Activated naive CD8-positive, alpha-beta T cell treated with anti-CD3 and anti-CD28 coated beads, Interleukin-2, amount 10 ng/mL, durations not matched to agents 7 days and 5 days (primary cell): ENCODE measurements at places on chromosomes 11 and 22. TPM values are rescaled to one million over a fixed set of nuclear protein-coding genes. Genes with fewer than 3 reads are reported as not detected.

DNA sequence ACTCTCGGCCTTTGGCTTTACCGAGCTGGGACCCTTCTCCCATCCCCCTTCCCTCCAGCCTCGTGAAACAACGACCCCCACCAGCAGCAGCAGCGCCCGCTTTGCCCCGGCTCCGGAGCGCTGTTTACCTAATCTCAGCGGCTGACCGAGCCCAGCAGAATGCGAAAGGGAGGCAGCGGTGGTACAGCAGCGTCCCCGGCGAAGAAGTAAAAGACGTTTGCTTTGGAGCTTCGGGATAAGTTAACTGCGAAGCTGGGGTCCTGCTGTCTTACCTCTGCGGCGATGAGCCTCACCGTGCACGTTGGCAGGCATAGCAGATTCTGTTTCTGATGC, 2.0 kb upstream of the LARGE1 start:
- H3K4me1 ChIP-seq = peaks cover 15% of the 10 kb centered on the region
- H3K4me3 ChIP-seq = peak overlapping the region; percentile 58
- peak overlapping the region; percentile 30 for H3K27ac ChIP-seq
- no peak for DNase-seq
- H3K27me3 ChIP-seq = peaks cover 49% of the 10 kb centered on the region

GRCh38 chr11:130545449-130546072, 97.1 kb downstream of the ADAMTS15 start:
- no peak for DNase-seq
- H3K27ac ChIP-seq = no peak overlapping the region
- H3K4me3 ChIP-seq = no peak overlapping the region
- no peaks in the 10 kb centered on the region for H3K36me3 ChIP-seq

DNA sequence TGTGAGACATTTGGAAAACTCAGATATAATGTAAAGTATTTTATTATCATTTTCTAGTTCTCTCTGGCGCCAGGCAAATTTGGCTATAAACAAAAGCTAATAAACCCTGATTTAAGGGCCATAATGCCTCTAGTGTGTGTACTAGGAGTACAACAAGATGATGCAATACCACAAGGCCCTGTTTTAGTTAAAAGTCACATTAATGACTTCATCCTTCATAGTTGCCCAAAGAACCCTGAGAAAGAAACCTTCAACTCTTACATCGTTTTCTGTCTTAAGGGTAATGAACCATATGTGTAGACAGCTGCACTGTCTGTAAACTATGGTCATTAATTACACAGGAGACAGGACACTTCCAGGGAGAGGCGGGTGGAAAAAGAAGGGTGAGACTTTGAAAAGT, 538.4 kb downstream of the FAM181B start:
- H3K4me3 ChIP-seq = no peak overlapping the region
- H3K36me3 ChIP-seq = no peaks in the 10 kb centered on the region
- no peak for DNase-seq
- no peaks in the 10 kb centered on the region for H3K4me1 ChIP-seq

DNA sequence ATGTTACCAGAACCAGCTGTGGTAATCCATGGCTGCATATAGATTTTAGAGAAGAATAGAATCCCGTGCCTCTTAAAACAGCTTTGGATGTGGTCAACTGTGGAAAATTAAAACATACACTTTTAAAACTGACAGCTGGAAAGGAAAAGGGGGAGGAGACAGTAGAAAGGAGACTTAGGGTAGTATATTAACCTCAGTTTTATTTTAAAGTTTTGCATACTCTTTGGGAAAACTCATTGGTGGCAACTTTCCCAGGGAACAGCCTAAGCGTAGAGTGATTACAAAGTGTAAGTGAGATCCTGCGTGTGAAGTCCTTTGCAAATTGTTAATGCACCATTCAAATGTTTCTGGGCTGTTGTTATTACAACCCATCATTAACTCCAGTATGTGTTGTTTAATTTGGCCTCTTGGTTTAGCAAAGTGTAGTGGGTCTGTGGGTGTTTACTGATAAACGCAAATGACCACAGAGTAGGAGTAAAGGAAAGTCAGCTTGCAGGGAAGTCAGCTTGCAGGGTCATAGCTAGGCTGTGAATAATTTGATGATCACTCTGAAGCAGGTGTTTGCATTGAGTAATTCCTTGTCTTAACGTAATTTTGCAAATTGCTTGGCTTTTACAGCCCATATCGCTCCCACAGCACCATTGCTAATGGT, 88.0 kb upstream of the DBX1 start:
- H3K4me1 ChIP-seq = no peaks in the 10 kb centered on the region
- peaks cover 11% of the 10 kb centered on the region for H3K27me3 ChIP-seq
- no peak overlapping the region for H3K4me3 ChIP-seq
- no peaks in the 10 kb centered on the region for H3K36me3 ChIP-seq
- no peak overlapping the region for H3K27ac ChIP-seq
- no peak for DNase-seq

GRCh38 chr22:29078036-29078868, 5.4 kb downstream of the KREMEN1 start:
- no peak overlapping the region for H3K27ac ChIP-seq
- DNase-seq = no peak
- H3K4me1 ChIP-seq = peaks cover 3% of the 10 kb centered on the region
- no peak overlapping the region for H3K4me3 ChIP-seq
- no peaks in the 10 kb centered on the region for H3K36me3 ChIP-seq

DNA sequence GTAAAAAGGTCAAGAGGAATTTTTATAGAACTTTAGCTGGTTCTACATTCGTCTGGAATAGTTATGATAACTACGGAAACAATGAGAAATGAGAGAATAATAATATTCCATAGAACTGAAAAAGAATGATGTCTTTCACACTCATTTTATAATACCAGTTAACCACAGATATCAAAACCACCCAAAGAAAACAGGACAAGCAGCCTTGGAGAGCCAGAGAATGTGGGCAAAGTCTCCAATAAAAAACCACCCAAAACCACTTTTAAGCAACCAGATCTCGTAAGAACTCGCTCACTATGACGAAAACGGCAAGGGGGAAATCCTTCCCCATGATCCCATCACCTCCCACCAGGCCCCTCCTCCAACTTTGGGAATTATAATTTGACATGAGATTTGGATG, 60.8 kb downstream of the ARHGAP32 start:
- no peak for DNase-seq
- no peak overlapping the region for H3K27ac ChIP-seq
- H3K27me3 ChIP-seq = no peaks in the 10 kb centered on the region
- no peaks in the 10 kb centered on the region for H3K4me1 ChIP-seq
- H3K4me3 ChIP-seq = no peak overlapping the region
- no peaks in the 10 kb centered on the region for H3K36me3 ChIP-seq

- peaks cover 34% of the 10 kb centered on the region for H3K36me3 ChIP-seq
- H3K27ac ChIP-seq = no peak overlapping the region
- H3K4me3 ChIP-seq = peak overlapping the region; percentile 89
- peaks cover 34% of the 10 kb centered on the region for H3K4me1 ChIP-seq
- DNase-seq = no peak
These were observed 2.0 kb downstream of the HSCB start for GRCh38 chr22:28743852-28744251.

DNA sequence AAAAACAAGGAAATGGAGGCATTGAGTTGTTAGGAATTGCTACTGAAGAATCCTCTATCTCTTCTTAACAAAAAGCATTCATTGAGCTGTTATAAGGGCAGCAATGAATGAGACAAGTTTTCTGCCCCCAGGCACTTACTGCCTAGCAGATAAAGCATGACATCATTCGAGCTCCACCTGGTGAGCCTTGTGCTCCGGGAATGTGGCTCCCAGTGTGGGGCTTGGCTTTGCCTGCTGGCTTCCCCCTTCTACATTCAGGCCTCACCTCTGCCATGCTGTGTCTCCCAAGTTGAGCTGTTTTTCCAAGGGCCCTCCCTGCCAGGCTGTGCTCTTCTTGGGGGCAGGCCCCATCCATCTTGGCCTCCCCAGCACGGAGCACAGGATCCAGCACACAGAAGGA, 56.9 kb upstream of the EIF3D start:
- H3K4me1 ChIP-seq = no peaks in the 10 kb centered on the region
- DNase-seq = no peak
- H3K27me3 ChIP-seq = peaks cover 13% of the 10 kb centered on the region
- H3K27ac ChIP-seq = no peak overlapping the region
- H3K36me3 ChIP-seq = no peaks in the 10 kb centered on the region

- no peaks in the 10 kb centered on the region for H3K36me3 ChIP-seq
These were observed 9.0 kb downstream of the PRRG4 start for GRCh38 chr11:32838505-32839274.

Gene CDC42EP1
- 0.31 TPM for total RNA-seq

Gene TRPM5
- total RNA-seq = not detected

Gene SAA1
- total RNA-seq = not detected

Gene LRRC32
- total RNA-seq = 0.34 TPM
